ENCODE measurements at places on chromosomes 5 and 9. TPM values are rescaled to one million over a fixed set of nuclear protein-coding genes. Genes with fewer than 3 reads are reported as not detected.

- no peak for DNase-seq
These were observed 622.3 kb upstream of the PTPRD start for GRCh38 chr9:11235061-11235460.

Gene ACTBL2
- not detected for total RNA-seq

DNA sequence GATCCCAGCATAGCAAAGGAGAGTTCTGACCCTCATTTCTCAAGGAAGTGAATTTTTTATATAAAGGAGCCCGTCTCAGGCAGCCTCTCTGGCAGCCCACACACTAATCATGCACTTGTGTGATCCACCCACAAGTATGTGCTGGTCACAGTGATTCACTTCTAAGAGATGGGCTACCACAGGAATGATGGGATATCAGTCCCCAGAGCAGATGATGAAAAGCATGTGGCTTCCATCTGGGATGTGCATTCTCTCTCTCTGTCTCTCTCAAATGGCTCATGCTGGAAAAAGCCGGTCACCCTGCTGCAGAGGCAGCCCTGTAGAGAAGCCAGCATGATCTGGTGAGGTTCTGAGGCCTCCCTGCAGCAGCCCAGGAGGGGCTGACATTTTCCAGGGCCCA lies 74.2 kb upstream of the ADCY2 start:
- DNase-seq: no peak

- no peak for DNase-seq
These were observed 178.4 kb downstream of the PAX5 start for GRCh38 chr9:36855448-36856315.

DNA sequence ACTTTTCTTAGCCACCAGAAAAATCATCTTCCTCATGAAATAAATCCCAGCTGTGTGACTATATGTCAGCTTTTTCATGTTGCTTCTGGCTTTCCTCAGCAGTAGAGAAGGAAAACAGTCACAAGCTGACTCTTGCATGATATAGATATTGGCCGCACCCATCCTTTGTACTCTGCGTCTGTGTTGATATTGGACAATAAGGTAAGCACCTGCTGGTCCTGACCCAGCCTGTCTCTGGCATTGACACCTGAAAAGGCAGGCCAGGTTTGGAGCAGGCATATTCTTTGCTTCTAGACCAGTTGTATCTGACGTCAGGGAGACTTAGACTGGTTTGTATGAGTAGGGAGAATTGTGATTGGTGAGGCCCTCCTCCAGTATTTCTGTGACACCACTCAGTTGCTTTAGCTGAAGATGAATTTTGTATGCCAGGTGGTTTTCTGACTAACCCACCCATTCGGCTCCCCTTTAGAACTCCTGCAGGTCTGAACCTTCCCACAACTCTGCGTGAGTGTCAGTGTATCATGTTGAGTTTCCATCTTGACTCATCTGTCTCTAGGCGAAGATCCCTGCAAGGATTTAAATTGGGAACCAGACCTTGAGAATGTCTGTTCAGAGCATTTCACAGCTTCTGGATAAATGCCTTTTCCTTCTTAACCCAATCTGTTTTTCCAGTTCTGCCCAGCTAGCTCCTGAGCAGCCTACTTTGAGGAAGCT lies 151.2 kb upstream of the RUSC2 start:
- DNase-seq: no peak

Gene CDX1
- not detected for total RNA-seq

DNA sequence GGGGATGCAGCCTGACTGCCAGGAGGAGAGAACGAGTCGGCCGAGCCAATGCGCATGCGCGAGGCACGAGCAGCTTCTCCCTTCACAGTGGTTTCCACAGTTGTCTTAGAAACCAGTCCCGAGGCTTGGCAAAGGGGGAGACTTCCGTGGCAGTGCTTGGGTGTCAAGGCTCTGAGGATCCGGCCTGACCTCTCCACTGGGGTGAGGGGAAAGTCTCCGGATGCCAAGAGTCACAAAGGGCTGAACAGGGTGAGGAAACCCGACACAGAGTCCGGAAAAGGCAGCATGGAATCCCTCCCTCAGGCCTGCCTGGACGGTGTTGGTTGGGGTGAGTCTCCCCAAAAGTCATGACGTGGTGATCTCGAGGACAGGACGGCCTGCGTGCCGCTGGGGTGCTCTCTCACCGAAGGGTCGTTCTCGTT lies 475.5 kb downstream of the SPATA31A7 start:
- DNase-seq: no peak

GRCh38 chr5:133618141-133618540 lies 5.8 kb upstream of the FSTL4 start:
- DNase-seq: no peak

- no peak for DNase-seq
These were observed 32.0 kb downstream of the SAR1B start for GRCh38 chr5:134600600-134600999.

GRCh38 chr5:99315413-99316183 lies 386.8 kb upstream of the CHD1 start:
- DNase-seq: no peak

Gene GTF3C5
- total RNA-seq: 105 TPM

- DNase-seq: no peak
These were observed 41.9 kb upstream of the FUBP3 start for GRCh38 chr9:130537346-130538050.

GRCh38 chr5:158074992-158075769 lies 216.2 kb upstream of the CLINT1 start:
- DNase-seq: peak; percentile 62

- no peak for DNase-seq
These were observed 92.8 kb downstream of the TAF11L14 start for GRCh38 chr5:17727098-17727497.

GRCh38 chr5:140328036-140328764 lies 18.2 kb downstream of the HBEGF start:
- no peak for DNase-seq

DNA sequence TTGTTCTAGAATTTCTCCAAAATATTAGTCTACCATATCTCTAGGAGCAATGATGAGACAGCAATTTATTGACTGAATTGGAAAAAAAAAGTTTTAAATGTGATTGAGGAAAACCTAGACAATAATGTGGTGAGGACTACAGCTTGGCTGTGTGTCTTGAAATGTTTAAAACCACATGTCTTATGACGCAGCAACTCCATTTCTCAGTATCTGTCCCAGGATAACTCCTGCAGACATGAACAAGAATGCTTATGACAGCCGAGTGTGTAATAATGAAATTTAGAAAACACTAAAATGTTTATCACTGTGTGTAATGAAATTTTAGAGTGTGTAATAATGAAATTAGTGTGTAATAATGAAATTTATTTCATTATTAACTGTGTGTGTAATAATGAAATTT lies 254.1 kb upstream of the DAPK1 start:
- DNase-seq: no peak

GRCh38 chr9:106796771-106797170 lies 66.2 kb upstream of the ZNF462 start:
- DNase-seq: no peak

GRCh38 chr5:58024151-58024550 lies 435.7 kb downstream of the PLK2 start:
- DNase-seq: no peak

Gene SPATA31D4
- not detected for total RNA-seq

- no peak for DNase-seq
These were observed 514.7 kb upstream of the GRIN3A start for GRCh38 chr9:102253099-102253498.

Gene PCDHA2
- total RNA-seq: 1.2 TPM

- DNase-seq: no peak
These were observed 161.5 kb downstream of the HSD17B3 start for GRCh38 chr9:96140296-96141127.

GRCh38 chr5:39616131-39616530 lies 191.4 kb upstream of the DAB2 start:
- no peak for DNase-seq

DNA sequence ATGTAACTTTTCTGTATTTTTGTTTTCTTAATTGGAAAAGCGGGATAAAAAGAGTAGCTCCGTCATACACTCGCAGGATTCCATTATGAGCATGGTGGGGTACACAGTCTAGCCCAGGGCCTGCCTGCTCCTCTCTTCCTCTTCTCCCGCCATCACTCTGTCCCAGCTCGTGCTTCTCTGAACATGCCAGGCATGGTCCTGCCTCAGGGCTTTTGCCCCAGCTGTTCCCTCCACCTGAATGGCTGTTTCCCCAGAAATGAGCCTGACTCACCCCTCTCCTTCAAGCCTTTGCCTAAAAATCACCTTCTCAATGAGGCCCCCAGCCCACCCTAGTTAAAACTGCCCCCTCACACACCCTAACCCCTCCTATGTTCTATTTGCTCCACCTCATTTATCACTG lies 4.5 kb downstream of the CORO2A start:
- no peak for DNase-seq

Measured in neural crest cell (in vitro differentiated cells).